Mesenteric fat pad (tissue), 1 donor: ENCODE measurements at places on chromosomes 16 and 17. TPM values are rescaled to one million over a fixed set of nuclear protein-coding genes. Genes with fewer than 3 reads are reported as not detected.
A peak's percentile ranks its signal among the peaks of the same experiment; 100 is the strongest.

DNA sequence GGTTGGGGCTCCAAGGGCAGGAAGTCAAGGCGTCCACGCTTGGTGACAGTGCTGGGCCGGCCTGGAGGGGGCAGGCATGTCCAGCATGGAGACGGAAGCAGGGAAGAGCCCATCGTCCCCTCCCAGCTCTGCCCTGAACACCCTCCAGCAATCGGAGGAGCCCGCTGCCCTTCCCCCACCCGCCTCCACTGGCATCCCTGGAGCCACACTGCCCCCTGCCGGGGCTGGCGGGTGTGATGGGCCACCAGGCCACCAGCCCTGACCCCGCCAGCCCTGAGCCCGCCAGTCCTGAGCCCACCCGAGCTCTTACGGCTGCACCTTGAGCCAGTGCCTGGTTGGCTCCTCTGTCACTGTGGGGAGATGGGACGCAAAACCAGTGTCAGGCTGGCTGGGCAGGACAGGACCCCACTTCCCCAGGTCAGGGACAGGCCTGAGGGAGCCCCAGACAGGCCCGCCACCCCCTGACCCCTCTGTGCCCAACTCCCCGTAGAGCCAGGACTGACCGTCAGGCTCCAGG lies 4.1 kb upstream of the CDH15 start:
- peak; percentile 94 for DNase-seq

DNA sequence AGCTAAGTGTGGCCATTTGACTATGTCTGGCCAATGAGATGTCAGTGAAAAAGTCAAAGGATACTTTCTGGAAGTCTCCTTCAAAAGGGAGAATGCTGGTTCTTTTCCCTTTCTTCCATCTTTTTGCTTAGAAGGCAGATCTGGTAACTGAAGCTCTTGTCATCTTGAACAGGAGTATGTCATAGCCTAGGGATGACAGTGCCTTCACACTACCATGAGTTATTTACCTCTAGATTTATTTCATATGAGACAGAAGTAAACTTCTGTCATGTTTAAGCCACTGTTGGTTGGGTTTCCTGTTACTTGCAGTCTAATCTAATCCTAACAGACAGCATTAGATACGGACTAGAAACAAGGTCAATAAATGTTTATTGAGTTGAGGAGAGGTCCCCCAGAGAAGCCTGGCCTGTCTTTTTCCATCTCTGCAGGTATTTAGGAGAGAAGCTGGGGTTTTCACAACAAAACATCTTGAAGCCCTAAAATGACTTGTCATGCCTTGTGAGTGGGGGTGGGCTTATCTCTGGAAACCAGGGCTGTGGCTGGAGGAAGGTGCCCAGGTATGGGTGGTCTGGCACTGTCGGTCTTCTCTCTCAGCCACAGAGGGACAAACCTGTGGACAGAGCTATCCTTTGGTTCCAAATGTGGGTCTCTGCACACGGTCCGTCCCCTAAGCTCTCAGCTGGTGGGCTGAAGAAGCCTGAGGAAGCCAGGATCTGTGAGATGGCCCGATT lies 28.5 kb downstream of the TMEM98 start:
- DNase-seq: no peak

GRCh38 chr17:45307290-45308015 lies 9.4 kb downstream of the MAP3K14 start:
- no peak for DNase-seq

- no peak for DNase-seq
These were observed 34.9 kb downstream of the UBE2G1 start for GRCh38 chr17:4331614-4332013.

GRCh38 chr16:68406458-68407152 lies 41.7 kb downstream of the SMPD3 start:
- DNase-seq: no peak

GRCh38 chr16:87492721-87493607 lies at the start of gene ZCCHC14:
Gene ZCCHC14, minus strand, starts transcription at chr16:87493024. Its CDS starts 786 bp downstream, at chr16:87492238.
- peak; percentile 100 for DNase-seq

- DNase-seq: no peak
These were observed 81.8 kb downstream of the SPACA3 start for GRCh38 chr17:33073416-33073815.

GRCh38 chr17:75720656-75721462 lies at the start of gene ITGB4:
Gene ITGB4, plus strand, starts transcription at chr17:75721459. Its CDS starts 3,245 bp downstream, at chr17:75724704.
- DNase-seq: no peak

GRCh38 chr17:44220213-44221083 lies 973 bp upstream of the UBTF start:
- DNase-seq: no peak

DNA sequence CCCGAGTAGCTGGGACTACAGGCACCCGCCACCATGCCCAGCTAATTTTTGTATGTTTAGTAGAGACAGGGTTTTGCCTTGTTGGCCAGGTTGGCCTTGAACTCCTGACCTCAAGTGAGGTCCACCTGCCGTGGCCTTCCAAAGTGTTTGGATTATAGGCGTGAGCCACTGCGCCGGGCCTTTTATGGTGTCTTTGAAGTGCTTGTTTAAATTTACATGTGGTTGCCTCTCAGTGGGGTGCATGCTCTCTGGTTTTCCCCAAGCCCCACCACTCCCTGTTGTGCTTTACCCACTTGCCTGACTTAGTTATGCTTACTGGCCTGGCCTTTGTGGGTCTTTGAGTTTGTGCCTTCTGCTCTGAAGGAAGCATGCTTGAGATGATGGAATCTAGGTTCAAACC lies 132.0 kb downstream of the PRKCB start:
- no peak for DNase-seq

DNA sequence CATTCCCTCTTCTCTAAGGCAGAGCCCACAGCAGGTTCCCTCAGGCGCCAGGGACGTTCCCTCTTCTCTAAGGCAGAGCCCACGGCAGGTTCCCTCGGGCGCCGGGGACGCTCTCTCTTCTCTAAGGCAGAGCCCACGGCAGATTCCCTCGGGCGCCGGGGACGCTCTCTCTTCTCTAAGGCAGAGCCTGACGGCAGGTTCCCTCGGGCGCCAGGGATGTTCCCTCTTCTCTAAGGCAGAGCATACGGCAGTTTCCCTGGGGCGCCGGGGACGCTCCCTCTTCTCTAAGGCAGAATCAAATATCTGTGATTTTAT lies 24.3 kb downstream of the ACSF3 start:
- no peak for DNase-seq

DNA sequence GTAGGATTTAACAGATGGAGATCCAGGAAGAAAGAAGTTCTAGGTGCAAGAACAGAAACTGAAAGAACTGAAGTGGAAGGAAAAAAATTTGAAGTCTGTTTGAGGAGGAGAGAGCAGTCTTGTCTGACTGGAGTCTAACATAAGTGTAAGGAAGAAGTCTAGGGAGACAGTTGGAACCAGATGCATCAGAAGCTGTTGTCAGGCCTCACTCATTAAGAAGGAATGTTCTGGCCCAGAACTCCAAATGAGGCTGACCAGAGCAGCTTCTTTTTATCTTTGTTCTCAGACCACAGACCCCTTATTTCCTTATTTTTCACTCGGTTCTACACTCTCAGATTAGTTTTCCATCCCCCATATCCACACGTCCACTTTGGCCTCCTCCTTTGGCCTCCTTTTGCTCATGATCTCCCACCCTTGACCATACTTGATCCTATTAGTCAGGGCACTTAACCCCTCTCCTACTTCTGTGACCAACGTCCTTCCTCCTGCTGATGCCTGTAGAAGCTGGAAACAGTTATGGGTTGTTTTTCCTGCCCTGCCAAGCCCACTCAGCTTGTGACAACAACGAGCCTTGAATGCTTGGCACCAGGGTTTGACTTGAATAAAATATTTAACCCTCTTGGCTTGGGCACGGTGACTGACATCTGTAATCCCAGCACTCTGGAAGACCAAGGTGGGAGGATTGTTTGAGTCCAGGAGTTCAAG lies 7.0 kb upstream of the MYH2 start:
- DNase-seq: no peak

GRCh38 chr17:80910043-80910442 lies 81.6 kb upstream of the CHMP6 start:
- DNase-seq: no peak

DNA sequence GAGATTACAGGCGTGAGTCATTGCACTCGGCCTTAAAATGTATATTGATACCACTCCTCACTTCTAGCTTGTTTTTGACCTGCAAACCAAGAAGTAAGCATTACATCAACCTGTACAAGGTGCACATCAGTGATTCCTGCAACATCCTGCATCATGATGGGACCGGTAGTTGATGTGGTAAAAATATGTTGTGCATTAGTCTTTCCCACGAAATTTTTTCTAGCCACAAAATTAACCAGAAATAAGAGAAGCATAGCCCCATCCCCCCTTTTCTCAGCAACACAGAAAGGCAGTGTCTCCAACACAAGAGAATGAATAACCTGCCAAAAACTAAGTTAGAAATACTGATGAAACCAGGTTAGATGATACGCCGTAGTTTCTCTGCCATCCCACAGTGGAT lies 21.1 kb upstream of the NSMCE1 start:
- no peak for DNase-seq

- peak; percentile 72 for DNase-seq
These were observed 20.9 kb upstream of the MPO start for GRCh38 chr17:58301504-58302150.

DNA sequence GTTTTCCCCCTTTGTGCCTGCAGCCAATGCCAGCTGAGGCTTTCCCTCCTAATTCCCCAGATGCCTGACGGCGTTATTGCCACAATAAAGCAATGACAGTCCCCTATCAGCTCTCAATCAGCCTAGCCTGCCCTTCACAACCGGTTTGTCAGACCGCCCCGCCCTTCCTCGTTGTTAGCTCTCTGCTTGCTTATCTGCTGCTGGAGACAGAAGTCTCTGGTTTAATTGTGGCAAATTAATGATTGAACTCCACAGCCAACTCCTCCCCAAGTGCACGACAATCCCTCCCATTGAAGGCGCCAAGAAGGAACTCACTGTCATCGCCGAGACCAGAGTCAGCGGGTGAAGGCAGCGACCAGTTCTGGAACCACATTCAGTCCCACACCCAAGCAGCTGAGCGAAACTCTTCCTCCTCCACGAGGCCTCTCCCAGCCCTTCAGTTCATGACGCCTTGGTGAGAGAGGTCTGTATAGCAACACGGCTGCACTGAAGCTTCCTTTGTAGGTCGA lies 474.4 kb downstream of the SLC39A11 start:
- no peak for DNase-seq

- no peak for DNase-seq
These were observed 987 bp upstream of the HASPIN start for GRCh38 chr17:3722716-3723115.

DNA sequence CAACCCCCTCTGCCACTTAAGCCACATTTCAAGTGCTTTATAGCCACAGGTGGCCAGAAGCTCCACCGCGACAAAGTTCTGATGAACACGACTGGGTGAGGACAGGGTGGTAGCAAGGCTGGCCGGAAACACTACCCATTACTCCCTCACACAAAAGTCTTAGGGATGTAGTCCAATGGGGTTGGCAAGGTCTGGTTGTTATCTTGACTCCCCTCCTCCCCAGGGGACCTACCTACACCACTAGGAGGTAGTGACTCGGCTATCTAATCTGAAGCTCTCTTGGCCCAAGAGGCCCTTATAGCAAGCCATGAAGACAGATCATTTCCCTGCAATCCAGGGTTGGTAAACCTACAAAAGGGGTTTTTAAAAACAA lies 8.4 kb downstream of the LITAFD start:
- DNase-seq: no peak

GRCh38 chr16:24164416-24164815 lies 91.7 kb upstream of the CACNG3 start:
- DNase-seq: no peak

DNA sequence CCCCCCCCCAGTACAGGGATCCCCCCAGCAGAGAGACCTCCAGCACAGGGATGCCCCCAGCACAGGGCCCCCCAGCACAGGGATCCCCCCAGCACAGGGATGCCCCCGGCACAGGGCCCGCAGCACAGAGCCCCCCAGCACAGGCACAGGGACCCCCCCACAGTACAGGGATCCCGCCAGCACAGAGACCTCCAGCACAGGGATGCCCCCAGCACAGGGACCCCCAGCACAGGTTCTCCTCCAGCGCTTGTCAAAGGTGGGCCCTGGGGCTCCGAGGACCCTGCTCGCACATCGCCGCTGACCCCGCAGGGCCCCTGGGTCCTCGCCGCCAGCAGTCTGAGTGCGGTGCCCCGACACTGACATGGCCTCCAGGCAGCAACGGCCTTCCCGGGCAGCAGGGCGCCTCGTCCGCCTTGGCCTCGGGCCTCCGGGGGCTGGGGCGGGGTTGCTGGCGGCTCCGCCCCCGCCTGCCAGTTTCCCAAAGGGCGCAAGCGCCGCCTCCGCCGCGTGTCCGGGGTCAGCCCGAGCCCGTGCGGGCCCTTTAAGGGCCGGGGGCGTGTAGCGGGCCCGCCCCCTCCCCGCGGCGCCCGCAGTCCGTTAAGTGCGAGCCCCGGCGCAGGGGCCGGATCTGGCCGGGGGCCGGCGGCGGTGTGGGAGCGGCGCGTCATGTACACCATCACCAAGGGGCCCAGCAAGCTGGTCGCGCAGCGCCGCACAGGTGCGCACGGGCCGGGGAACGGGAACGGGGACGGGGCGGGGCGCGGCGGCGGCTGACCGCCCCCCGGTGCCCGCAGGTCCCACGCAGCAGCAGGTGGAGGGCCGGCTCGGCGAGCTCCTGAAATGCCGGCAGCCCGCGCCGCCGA lies at the start of gene MCRIP2:
TSS of gene MCRIP2 (plus strand) at position 503 of the 863 bp plus-strand sequence. CDS start at position 667, 164 bp downstream.
- peak; percentile 95 for DNase-seq

DNA sequence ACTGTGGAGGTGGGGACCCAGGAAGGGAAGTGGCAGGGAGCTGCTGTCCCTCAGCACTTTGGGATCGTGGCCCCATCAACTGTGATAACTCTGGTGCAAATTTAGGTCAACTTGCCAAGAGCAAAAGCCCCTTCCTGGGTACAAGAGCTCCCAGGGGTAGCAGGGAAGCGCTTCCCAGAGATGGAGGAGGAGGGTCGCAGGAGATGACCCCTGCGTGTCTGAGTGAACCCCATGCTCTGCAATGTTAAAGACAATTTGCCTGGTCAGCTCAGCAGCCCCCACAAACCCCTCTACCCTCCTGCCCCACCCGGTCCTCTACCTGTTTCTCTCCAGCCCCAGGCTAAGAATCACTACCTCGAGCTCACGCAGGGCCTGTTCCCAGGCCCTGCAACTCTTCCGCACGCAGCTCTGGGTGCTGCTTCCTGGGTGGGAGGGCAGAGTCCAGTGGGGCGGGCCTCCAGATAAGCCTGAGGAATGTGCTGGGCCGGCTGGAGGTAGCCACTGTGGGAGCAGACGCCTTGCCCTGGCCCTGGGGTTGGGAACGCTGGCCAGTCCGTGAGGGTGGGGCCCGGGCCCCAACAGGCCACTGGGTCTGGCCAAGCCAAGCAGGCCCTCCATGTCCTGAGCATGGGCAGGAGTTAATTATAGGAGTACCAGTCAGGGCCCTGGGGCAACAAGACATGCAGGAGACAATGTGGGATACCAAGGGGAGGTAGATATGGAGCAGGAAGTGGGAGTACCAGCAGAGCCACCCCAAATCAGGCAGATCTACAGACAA lies 6.1 kb downstream of the DOK4 start:
- peak; percentile 92 for DNase-seq

Gene SPN
- 2.9 TPM for total RNA-seq

Gene ALDOA
- total RNA-seq: 1,236 TPM

Gene OR3A3
- not detected for total RNA-seq

Gene KCTD19
- not detected for total RNA-seq

Gene NPIPA3
- total RNA-seq: 4.1 TPM

Gene TNK1
- 0.71 TPM for total RNA-seq

Gene SSH2
- 39.1 TPM for total RNA-seq

Gene RRN3
- 44.9 TPM for total RNA-seq

Gene CACNB1
- total RNA-seq: 5.1 TPM

Gene SNX20
- total RNA-seq: 3.6 TPM

Gene EXOC3L1
- total RNA-seq: 4.1 TPM

Gene KRT36
- total RNA-seq: not detected

Gene TBC1D10B
- 42.1 TPM for total RNA-seq
